ENCODE measurements at places on chromosomes 5 and 9.

- no peak for DNase-seq
Observed at GRCh38 chr5:82425591-82425990, 147.4 kb upstream of the RPS23 start.

DNA sequence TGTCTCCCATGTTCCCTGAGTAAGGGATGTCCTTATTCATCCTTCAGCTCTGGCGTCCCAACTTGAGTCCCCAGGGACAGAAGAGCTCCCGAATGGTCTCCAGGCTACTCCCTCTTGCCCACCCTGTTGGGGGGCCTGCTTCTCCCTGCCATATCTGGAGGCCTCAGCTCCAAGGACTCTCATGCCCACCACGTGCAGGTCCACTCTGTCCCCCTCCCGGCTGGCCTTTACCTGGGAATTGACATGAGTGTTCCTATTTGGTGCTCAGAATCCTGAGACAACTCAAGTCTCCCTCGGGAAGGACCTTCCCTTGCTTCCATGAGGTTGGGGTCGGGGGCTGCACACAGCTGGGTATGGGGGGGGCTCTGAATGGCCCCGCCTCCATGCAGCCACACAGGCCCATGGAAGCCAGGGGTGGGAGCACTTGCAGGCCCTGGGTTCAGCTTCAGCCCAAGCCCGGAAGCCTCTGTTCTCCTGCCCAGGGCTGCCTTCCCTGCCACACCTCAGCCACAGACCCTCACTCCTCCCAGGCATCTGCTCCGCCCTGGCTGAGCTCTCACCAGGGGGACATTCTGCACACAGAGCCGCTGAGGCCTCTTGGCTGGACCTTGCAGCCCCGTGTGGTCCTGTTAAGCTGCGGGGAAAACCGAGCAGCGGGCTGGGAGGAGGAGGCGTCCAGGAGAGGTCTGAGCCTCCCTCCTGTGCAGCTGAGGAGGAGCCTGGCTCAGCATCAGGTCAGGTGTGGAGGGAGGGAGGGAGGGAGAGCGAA lies 121.9 kb downstream of the PHF2 start:
- DNase-seq = no peak

GRCh38 chr5:135365281-135365680 lies 33.8 kb downstream of the MACROH2A1 start:
- no peak for DNase-seq

DNA sequence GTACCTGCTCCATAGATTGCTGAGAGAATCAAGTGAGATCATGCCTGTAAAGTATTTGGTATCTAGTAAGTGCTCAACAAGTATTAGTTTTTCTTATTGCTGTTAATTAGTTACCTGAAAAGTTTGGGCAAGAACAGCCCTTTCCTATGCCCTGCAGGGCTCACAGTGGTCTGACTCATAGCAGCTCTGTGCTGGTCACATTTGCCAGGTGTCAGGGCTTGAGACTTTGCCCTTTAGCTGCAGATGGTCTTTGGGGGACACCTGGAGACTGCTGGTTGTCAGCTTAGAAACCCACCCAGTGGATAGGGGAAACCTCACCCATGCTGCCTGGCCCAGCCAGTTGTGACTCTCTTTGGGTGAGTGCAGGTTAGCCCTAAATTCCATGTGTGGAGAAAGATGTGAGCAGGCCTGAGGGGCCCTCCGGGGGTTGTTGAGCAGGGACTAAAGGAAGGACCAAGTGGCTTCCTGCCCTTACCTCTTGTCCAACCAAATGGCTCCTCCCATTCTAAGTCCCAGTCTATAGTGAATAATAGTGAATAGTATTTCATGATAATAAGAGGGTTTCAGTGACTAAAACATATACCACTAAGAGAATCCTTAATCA lies 9.0 kb downstream of the COL27A1 start:
- no peak for DNase-seq

DNA sequence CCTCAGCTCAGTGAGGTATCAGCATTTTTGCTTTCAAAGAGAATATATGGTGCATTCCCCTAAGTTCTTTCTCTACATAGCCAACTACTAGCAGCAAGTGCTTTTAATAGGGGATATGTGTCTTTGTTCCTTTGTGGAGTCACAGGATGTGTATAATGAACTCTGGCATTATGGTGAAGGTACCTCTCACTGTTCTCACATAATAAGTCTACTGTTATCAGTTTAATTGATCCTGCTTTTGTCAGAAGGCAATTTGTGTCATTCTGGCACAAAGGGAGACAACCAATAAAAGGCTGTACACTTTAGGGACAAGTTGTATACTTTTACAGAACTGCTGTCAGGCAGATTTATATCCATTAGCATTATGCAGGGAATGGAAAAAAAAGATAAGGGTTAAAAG lies 531.4 kb upstream of the RIOK2 start:
- DNase-seq = no peak

DNA sequence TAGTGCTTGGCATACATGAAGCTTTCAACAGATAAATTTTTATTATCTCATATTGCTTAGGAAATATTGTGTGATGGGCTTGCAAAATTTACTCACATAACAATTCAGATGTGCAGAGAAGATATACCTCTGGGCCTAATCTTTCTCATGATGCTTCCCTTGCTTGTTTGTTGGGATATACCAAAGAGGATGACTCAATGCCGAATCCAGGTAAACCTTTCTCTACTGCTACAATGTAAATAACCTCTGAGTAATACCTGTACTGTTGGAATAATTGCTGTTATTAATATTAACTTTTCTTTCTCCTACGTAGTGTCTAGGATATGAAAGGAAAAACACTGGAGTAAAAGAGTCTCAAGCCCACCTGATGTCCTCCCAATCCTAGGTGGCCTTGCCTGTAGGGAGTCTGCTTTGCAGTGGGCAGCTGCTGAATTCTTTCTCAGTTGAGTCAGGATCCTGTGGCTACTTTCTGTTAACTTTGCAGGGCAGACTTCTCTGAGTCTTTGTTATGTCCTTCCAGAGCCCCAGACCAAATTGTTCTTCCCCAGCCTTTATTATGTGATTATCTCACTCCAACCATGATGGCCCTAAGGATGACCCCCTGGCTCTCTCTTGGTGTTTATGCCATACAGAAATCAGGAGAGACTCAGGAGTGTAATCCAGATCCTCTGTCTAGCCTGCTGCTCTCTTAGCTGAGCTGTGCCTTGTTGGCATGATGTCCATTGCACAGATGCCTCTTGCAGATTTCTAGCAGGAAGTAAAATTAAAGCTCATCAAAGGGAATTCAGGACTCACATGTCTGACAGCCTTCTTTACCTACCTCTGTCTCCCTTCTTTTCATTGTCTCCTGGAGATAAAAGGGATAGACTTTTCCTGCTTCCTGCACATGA lies 208.1 kb downstream of the SNX18 start:
- DNase-seq = peak; percentile 24

GRCh38 chr5:154801083-154801482 lies 45.9 kb downstream of the LARP1 start:
- DNase-seq = no peak

DNA sequence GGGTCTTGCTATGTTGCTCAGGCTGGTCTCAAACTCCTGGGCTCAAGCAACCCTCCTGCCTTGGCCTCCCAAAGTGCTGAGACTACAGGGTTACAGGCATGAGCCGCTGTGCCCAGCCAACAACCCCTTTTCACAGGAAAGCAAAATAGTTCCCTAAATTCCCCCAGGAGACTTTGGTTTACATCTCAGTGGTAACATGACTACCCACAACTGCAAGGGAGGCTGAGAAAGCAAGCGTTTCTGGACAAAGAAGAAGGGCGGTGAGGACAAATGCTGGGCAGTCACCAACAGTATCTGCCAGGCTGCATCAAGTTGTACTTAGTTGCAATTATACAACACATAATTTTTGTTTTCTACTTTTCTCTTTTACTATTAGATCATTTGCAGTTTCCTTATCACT lies 7.4 kb upstream of the ADGRD2 start:
- DNase-seq = no peak

- DNase-seq = no peak
Observed at GRCh38 chr5:2549900-2550299, 201.6 kb downstream of the IRX2 start.

DNA sequence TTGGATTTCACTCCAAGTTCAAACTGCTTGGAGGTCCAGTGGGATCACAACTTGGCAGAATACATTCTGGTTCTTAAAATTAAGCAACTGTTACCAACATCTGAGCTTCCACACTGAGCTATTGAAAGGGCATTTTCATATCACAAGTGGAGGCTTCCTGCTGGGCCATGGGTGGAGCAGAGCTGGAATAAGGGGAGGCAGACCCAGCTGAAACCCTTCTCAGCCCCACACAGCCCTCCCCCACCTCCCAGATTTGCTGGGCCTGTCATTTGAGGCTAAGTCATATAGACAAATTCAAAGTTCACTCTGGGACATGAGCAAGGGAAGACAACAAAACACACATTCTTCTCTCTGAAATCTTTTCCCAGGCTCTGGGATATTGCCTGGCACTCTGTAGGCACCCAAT lies 79.9 kb downstream of the ACTL7B start:
- peak; percentile 32 for DNase-seq

GRCh38 chr9:90659650-90660364 lies 17.2 kb upstream of the DIRAS2 start:
- DNase-seq = peak; percentile 86

DNA sequence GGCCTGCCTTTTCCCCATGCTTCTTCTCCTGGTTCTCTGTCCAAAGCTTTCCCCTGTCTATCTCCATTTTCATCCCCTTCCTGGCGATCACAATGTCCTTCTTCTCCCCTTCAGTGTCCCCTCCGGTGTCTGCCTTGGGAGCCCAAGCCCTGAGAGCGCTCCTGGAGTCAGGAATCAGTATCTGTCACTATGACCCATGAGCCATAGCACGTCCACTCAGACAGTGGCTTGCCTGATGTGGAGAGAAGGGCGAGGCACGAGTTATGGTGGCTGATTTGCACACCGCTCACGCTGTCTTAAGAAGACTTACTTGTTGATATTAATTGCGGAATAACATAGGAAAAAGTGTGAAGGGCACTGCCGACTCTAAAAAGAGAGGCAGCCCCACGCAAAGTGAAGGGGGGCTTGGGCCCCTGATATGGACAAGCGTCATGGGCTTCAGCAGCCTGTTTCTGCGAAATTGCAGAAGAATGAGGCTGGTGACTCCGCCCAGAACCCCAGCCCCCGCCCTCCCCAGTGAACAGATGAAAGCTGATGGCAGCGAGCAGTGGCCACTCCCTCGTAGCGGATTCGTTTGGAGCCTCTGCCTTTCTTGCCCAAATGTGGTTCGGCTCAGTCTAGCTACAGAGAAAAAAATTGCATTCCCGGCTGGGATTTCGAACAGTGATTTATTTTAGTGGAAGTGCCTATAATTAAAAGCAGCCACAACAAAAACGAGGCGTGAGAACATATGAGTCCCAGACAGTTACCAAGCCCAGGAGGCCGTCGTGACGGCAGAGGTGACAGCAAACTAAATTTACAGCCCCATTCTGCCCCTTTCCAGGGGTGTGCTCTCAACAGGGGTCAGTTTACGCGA lies 149.8 kb downstream of the ICE1 start:
- DNase-seq = no peak

DNA sequence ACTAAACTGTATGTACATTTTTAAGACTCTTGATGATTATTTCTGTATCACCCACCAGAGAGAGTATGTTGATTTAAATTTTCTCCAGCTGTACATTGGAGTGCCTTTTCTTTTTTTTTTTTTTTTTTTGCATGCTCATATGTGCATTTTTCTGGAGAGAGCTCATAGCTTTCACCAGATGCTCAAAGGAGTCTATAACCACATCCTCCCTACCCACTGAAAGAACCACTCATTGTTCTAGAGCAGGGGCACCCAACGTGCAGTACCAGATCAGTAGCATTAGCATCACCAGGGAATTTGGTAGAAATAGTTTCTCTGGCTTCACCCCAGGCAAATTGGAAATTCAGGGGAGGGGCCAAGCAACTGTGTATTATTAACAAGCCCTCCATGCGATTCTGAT lies 53.9 kb upstream of the TMEM171 start:
- DNase-seq = peak; percentile 23

DNA sequence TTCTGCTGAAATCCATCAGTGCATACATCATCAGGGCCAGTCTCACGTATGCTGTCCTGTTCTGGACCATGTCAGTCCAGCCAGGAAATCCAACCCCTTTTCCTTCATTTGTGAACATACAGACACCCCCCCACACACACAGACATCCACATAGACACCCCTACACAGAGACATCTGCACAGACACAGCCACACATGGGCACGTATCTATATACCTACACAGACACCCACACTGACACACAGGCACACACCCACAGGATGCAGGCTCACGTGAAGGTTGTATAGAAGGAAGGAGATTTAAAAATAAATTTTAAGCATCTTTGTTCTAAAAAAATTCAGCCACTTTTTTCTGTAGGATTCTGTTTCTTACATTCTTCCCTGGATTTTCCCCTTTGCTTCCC lies 325.6 kb downstream of the SLIT3 start:
- no peak for DNase-seq

GRCh38 chr5:4977416-4978110 lies 162.6 kb upstream of the ADAMTS16 start:
- DNase-seq = no peak

GRCh38 chr5:128100860-128101557 lies 17.4 kb downstream of the SLC12A2 start:
- DNase-seq = no peak

GRCh38 chr5:140642718-140643117 lies 3.5 kb downstream of the TMCO6 start:
- no peak for DNase-seq

DNA sequence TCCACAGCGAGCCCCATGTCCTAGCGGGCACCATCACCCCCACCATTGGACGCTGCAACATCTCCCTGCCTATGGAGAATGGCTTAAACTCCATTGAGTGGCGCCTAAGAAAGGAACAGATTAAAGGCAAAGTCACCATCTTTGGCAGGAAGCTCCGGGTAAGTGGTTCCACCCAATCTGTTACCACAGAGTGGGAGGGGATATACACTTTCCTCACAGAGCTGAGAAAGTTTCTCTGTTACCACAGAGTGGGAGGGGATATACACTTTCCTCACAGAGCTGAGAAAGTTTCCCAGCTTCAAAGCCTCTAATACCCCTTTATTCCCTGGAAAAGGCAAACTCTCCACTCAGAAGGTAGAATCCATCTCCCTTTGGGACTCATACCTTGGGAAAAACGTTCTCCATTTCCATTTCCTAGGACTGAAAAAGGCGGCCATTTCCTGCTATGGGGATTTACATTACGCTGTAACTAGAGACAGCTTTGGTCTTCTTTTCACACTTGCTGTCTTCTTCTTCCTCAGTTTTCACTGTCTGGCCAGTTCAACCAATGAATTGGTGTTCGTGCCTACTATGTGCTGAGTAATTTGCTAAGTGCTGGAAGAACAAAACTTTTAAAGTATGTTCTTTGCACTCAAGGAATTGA lies 63.4 kb upstream of the WWC1 start:
- DNase-seq = no peak

DNA sequence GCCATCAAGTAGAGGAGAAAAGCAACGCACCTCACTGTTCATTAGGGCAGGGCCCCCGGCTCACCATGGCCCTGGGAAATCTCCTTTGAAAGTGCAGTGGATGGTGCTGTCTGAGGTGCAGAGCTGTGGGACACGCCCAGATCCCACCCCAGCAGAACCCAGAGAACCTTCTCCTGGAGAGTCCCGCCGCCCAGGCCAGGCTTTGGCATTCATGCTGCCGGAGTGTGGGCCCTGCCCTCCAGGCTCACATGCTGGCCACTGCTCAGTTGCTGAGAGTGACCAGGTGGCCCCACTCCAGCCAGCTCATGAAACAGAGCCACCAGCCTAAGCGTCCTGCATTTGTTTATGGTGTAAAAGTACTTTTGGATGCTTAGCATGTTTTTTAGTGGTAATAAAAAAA lies 23.8 kb upstream of the LRRC14B start:
- peak; percentile 59 for DNase-seq

GRCh38 chr9:133341369-133342068 lies 5.5 kb upstream of the SURF6 start:
- no peak for DNase-seq
